Stimulated activated CD4-positive, alpha-beta T cell treated with anti-CD3 and anti-CD28 coated beads, Interleukin-1b, Interleukin-23, amount 100 ng/mL, for 48 hours (primary cell): ENCODE measurements at places on chromosomes 1 and 21.

DNA sequence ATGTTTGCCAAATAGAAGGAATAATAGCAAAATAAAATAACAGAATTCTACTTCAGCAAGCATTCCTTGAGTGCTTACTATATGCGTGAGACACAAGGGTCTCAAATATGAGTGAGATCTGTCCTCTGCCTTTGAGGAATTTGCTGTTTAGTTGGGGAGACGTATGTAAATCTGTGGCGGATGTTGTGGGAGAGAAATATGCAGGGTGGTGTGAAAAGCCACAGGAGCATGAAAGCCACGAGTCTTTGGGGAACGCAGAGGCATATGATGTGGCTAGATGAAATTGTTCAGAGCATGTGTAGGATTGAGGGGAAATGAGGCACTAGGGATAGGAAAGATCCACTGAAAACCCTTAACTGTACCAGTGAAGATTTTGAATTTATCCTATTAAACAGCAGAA lies 244.4 kb downstream of the PBX1 start:
- DNase-seq, result no peak

DNA sequence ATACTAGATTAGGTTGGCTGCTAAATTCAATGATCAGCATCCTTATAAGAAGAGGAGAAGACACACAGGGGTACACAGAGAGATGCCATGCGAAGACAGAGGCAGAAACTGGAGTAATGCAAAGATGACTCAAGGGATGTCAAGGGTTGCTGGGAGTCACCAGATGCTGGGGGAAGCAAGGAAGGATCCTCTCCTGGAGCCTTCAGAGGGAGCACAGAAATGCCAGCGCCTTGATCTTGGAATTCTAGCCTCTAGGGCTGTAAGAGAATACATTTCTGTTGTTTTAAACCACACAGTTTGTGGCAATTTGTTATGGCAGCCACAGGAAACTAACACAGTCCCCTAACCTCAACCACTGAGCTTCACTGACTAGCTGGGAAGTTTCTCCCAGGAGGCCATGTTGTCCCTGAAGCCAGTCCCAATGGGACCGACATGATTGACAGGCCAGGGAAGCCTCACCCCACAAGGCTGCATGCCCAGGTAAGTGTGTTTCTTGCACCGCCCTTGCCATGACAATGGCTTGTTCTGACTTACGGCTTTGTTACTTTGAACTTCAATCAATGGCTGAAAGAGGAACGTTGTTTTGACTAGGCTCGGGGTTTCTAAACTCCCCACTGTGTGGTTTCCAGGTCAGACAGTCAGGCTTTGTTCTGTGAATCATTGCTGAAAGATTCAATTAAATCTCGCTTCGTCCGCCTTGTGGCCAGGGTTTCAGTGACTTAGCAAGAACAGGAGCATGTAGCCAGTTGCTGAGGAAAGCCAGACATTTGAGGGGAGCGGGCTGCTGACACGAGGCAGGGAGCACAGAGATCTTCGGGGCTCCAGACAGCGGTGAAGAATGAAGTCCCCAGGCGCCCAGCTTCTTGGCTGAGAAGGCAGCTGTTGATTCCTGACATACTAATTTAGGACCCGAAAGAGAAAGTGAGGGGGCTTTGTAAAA lies 62.3 kb downstream of the RUNX1 start:
- peak; percentile 88 for DNase-seq

- no peak for DNase-seq
Measured at GRCh38 chr1:81811757-81812371, 11.1 kb downstream of the ADGRL2 start.

DNA sequence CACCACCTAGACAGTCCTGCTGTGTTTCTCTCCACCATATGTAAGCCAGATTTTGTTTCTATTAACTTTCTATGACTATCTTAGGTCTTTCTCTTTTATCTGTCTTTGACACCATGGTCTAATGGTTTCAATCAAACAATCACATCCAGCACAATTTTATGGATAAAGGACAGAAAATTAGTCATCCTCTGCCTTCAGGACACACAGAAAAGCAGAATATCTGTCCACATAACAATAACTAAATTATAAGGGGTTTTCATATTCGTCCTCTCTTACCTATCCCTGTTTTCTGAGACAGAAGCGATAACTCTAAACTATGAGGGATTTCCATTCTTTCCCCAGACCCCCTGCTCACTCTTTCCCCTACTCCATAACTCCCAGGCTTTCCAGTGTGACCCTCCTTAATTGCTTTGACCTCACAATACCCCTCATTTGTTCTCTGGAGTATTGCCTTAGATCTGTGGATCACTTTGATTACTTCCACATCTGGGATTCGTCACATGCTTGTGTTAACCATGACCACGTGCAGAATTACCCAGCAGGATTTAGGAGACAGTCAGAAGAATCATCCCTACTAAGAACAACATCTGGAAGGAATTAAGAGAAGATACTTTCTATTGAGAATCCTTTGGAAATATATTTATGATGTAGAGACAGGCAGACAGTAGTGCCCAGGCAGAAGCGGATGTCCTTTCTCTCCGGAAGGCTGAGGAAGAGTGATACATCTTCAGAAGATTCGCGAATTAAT lies 108.2 kb upstream of the GREM2 start:
- DNase-seq, result no peak

GRCh38 chr1:206654828-206655227 lies 19.5 kb downstream of the DYRK3 start:
- no peak for DNase-seq

DNA sequence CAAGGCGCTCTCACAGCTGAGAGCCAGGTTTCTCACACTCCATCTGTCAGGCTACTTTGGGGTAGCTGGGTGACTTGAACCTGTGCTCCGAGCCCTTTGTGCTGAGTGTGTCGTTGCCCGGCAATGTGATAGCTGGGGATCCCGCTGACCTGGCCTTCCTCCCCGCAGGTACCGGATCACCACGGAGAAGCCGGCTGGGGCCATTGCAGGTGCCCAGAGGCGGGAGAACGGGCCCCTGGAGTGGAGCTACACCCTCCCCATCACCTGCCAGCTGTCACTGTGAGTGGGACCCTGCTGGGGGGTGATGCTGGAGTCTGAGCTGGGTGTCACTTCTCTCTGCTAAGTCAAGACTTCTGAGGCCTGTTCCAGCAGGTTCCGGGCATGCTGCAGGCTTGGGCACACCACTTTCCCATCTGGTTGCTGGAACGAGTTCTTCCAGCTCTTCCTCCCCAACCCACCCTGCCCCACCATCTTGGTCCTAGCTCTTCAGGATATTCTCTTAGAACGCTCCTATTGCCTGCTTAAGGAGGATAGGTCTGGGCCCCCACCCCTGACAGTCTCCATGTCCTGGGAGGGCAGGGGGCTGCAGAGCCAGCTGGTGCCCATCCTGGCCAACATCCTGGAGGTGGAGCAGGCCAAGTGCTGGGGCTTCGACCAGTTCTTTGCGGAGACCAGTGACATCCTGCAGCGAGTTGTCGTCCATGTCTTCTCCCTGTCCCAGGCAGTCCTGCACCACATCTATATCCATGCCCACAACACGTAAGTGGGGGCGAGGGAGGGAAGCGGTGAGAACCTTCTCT lies 7.5 kb downstream of the IKBKE start:
- no peak for DNase-seq

GRCh38 chr1:8205771-8206170 lies 112.1 kb upstream of the SLC45A1 start:
- DNase-seq, result no peak

GRCh38 chr1:9061252-9061960 lies 8.0 kb downstream of the SLC2A5 start:
- DNase-seq, result no peak
